Heart right ventricle (tissue), 16 donors: ENCODE measurements at places on chromosomes 4 and X.

DNA sequence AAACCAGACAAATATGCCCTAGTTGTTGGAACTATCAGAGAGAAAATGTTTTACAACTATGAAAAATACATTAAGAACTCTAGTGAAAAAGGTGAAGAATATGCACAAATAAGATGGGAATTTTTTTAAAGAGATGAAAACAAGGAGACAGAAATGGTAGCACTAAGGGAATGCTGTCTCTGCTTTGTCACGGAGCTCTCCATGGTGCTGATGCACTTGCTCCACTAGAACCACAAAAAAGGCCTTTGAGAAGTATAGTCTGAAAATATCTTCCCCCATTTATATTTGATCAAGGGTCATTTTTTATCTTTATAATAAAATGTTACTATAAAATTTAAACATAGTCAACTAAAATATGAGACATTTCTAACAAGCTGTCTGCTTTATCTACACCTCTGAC is 1655.5 kb upstream of the AGA start:
- no peaks in the 10 kb centered on the region for H3K27me3 ChIP-seq
- no peak overlapping the region for H3K4me3 ChIP-seq
- H3K27ac ChIP-seq: no peak overlapping the region
- H3K4me1 ChIP-seq: no peaks in the 10 kb centered on the region
- DNase-seq: no peak

DNA sequence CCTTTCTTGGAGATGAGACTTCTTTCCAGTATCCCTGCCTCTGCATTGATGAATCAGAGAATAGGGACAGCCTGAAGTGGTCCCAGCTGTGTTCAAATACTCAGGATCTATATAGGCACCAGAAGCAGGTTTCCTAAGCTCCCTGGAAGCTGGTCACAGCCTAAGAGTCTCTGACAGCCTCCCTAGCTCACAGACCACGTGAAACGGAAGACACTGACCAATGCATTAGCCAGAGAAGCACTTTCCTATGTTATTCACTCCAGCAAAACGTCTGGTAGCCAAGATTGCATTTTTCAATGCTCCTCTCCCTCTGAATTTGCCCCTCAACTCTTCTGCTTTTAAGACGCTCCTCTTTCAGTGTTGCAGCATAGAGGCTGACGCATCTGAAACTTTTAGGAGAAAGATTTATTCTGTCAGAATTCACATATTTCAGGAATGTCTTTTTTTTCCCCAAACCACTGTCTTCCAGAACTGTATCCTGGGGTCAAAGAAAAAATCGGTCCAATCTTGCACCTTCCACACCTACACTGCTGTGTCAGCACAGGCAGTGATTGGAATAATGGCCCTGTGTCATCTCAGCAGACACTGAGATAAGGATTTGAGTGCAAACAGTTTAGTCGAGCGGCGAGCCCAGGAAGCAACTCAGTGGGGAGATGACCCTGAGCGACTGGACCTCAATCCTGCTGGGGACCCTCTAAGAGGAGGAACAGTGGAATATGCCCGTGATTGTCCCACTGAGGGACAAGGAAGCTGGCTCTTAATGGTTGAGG is 109.4 kb downstream of the SMIM20 start:
- no peaks in the 10 kb centered on the region for H3K4me1 ChIP-seq
- DNase-seq: no peak
- no peaks in the 10 kb centered on the region for H3K36me3 ChIP-seq
- no peak overlapping the region for H3K4me3 ChIP-seq

DNA sequence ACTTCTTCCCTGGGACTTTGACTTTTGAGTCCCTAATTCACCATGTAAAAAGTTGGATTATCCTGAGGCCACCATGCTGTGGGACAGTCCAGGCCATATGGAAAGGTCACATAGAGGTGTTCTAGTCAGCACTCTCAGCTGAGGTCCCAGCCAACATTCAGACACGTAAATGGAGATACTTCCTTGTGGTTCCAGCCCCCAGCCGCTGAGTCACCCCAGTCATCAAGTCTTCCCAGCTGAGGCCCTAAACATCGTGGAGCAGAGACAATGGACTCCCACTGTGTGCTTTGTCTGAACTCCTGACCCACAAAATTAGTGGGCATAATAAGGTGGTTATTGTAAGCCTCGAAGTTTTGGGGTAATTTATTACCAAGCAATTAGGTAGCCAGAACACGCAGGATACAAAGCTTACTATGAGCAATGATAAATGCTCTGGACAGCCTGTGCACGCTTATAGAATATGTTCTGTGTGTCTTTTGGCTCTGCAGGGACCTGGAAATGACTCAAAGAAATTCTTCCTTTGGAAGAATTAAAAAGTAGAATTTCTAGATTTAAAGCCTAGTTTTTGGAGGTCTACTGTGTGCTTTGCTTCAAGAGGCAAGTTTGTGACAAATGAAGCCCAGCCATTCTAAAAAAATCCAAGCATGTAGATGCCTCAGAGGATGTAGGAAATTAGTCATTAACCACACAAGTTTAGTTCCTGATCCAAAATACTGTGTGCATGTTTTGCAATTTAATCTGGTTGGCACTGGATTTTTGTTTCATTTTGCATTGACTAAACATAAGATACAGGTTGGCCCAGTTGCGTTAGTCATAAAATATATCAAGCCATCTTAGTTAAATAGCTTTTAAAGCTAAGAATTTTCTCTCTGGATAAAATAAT is 33.2 kb upstream of the SLC9A7 start:
- no peak overlapping the region for H3K4me3 ChIP-seq
- no peaks in the 10 kb centered on the region for H3K4me1 ChIP-seq
- no peak for DNase-seq
- no peaks in the 10 kb centered on the region for H3K27me3 ChIP-seq

- no peaks in the 10 kb centered on the region for H3K27me3 ChIP-seq
- H3K27ac ChIP-seq: no peak overlapping the region
- DNase-seq: no peak
Observed at GRCh38 chrX:39905538-39905891, 192.2 kb downstream of the BCOR start.
